Ureter (tissue), 1 donor: ENCODE measurements at places on chromosomes 1 and 21. TPM values are rescaled to one million over a fixed set of nuclear protein-coding genes. Genes with fewer than 3 reads are reported as not detected.

Gene C1orf198
- 42.2 TPM for total RNA-seq

Gene PYHIN1
- total RNA-seq, result 2.1 TPM

Gene FCAMR
- total RNA-seq, result not detected

Gene PTGER3
- total RNA-seq, result 6.0 TPM

DNA sequence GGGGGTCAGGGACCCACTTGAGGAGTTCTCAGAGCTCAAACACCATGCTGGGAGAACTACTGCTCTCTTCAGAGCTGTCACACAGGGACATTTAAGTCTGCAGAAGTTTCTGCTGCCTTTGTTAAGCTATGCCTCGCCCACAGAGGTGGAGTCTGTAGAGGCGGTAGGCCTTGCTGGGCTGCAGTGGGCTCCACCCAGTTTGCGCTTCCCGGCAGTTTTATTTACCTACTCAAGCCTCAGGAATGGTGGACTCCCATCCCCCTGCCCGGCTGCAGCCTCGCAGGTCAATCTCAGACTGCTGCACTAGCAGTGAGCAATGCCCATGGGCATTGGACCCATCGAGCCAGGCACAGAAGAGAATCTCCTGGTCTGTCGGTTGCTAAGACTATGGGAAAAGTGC is 706.4 kb downstream of the LRRIQ3 start:
- no peak for DNase-seq

GRCh38 chr1:41870076-41870562 is 48.6 kb downstream of the HIVEP3 start:
- no peak for DNase-seq
